HT-29 (cell line): ENCODE measurements at places on chromosomes 11 and 22. TPM values are rescaled to one million over a fixed set of nuclear protein-coding genes. Genes with fewer than 3 reads are reported as not detected.

GRCh38 chr22:36977401-36977861 is 41.8 kb downstream of the TST start:
- DNase-seq = peak; percentile 52

DNA sequence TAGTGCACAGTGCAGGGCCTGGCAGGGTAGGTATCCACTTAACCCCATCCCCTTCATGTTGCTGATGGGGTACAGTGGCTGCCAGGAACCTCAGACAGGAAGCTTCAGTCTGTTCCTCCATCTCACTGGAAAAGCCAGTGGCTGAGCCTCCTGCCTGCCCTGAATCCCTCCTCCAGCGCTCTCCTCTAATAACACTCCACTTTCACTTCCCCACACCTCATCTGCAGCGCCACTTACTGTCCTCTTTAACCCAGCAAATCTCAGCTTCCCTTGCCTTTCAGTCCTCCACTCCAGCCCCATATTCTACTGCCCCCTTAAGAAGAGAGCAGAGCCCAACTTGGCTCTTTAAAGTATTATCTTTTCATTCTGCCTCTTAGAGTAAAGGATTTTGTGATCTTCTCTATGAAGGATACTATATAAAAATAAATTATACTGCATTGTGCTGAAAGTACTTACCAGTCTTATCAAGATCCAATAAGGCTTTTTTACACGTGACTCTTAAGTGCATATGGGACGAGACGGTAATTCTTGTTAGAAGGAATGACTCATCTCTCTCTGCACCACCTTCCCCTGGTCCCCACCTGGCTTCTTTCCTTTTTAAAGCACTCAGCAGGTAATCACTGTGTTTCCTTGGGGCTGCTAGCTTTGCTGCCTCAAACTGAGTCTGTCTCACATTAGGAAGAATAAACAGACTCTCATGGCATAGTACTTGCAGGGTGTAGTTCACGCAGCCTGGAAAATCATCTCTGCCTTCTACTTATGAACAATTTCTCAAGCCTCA is 238.0 kb upstream of the NARS2 start:
- DNase-seq = no peak

DNA sequence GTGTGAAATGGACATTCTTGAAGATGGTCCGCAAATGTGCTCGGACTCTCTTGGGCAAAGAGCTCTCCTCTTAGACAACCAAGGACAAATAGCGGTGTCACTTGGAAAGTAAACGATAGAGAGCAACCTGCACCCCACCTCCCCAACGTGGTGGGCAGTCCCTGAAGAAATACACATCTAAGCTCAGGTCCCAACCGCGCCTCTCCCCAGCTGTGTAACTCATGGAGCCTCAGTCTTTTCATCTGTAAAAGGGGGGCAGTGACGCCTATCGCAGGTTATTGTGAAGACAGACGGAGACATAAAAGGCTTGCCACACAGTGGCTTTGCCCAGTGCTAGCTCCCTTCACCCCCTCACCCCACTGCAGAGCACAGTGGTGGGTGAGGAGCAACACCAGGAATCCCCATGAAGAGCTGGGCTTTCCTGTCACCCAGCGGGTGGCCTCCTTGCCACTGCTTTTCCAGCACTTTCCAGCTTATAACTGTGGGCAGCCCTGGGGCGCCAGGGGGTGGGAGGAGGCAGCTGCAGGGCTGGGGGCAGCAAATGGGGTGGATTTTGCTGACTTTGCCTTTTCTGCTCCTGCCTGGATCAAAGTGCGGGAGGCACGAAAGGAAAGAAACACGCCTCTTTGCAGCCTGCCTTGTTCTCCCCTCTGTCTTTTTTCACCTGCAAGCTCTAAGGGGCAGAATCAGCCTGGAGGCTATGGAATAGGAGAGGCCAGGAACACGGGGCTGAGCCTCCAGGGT is 73.7 kb upstream of the TSPAN18 start:
- DNase-seq = no peak

Gene FREY1
- total RNA-seq = 0.31 and 1.7 TPM in 2 replicates

Gene SLN
- not detected in 2 replicates for total RNA-seq

Gene OR52H1
- total RNA-seq = not detected in 2 replicates
